Mesangial cell (primary cell): ENCODE measurements at places on chromosomes 12 and 14. TPM values are rescaled to one million over a fixed set of nuclear protein-coding genes. Genes with fewer than 3 reads are reported as not detected.

Gene FOS
- total RNA-seq = 26.6 and 56.2 TPM in 2 replicates

Gene TRHDE
- 20.7 and 24.4 TPM in 2 replicates for total RNA-seq

Gene PRB2
- not detected in 2 replicates for total RNA-seq

Gene ANKRD33
- not detected in 2 replicates for total RNA-seq

Gene KRT75
- not detected in 2 replicates for total RNA-seq

Gene ERP27
- 0.33 and 12.8 TPM in 2 replicates for total RNA-seq

Gene RIC8B
- total RNA-seq = 5.5 and 7.2 TPM in 2 replicates

Gene CPSF2
- total RNA-seq = 21.2 and 27.2 TPM in 2 replicates

Gene WNT1
- total RNA-seq = not detected in 2 replicates

Gene IFI27
- 2.3 and 3.8 TPM in 2 replicates for total RNA-seq

Gene CLEC4D
- not detected in 2 replicates for total RNA-seq

Gene SLC38A6
- 10.4 and 12.9 TPM in 2 replicates for total RNA-seq

Gene GPRC5A
- total RNA-seq = 36.7 and 53.4 TPM in 2 replicates

Gene KCNA5
- total RNA-seq = under 0.01 and 0.38 TPM in 2 replicates

Gene ATG2B
- 7.2 and 13.8 TPM in 2 replicates for total RNA-seq

Gene C12orf50
- total RNA-seq = not detected in 2 replicates

Gene IL26
- not detected in 2 replicates for total RNA-seq
